Glutamatergic neuron (in vitro differentiated cells): ENCODE measurements at places on chromosomes 12 and 14. TPM values are rescaled to one million over a fixed set of nuclear protein-coding genes. Genes with fewer than 3 reads are reported as not detected.

The TAS2R8 gene
- not detected for total RNA-seq

The ZCCHC8 gene
- 29.3 TPM for total RNA-seq

The FSCB gene
- not detected for total RNA-seq

The CD69 gene
- total RNA-seq = not detected
